ENCODE measurements at places on chromosomes 13 and 19.

DNA sequence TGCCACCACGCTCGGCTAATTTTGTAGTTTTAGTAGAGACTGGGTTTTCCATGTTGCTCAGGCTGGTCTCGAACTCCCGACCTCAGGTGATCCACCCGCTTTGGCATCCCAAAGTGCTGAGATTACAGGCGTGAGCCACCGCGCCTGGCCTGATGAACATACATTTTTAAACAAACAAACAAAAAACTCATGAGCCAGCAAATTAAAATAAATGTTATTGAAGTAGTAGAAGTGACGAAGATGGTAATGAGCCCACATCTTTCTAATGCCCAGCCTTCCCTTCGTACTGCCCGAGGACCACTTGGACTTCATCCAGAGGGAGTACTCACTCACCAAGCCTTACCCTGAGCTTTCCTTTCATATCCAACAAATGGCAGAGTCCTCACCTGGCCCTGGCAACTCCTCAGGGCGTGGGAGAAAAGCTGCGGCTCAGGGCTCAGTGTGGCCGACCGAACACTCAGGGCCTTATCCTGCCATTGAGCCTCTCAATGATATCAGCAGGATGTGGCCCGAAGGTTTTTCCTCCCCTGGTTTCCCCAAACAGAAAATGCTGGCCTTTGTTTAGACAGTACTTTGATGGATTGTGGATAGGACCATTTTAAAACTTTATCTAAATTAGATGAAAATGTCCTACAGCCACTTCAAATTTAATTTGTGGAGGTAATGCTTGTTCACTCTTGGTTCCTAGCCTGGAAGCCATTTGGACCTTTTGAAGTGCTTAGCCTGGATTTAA is 22.8 kb upstream of the ABCC4 start:
- no peak for DNase-seq

- DNase-seq = no peak
Observed at GRCh38 chr13:39892721-39893685, 237.5 kb downstream of the COG6 start.

DNA sequence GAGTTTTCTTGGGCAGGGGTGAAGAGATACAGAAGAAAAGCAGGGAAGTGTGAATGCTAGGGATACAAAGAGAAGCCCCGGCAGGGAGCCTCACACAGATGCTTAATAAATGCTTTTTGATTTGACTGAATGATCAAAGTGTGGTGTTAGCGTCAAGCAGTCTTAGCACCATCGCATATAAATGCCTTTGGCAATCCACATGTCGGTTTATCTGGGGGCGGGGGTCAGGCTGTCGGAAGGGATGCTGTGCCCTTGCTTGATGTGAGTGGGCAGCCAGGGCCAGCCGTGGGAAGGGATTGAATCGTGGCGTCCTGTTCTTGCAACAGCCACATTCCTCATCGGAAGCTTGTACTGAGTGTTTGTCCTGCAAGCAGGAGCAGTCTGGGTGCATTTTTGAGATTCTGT is 173.1 kb downstream of the LACC1 start:
- no peak for DNase-seq

- no peak for DNase-seq
Observed at GRCh38 chr13:66489586-66489985, 740.5 kb downstream of the PCDH9 start.

DNA sequence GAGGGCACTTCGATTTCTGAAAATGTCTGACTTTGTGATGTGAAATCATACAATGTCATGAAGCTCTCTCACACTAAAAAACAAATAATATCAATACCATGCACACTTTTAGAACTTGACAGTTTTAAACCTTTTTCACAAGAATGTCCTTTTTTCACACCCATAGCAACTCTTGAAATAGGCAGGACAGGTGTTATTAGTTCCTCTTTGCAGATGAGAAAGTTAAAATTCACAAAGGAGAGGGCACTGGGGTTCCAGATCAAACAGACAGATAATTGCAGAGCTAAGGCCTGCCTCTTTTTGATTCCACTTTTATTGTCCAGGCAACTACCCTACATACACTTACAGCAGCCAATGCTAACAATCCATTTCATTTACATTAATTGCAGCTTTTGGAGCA is 142.8 kb downstream of the KLF12 start:
- DNase-seq = no peak

GRCh38 chr13:39378306-39378705 is 224.7 kb downstream of the LHFPL6 start:
- DNase-seq = no peak

DNA sequence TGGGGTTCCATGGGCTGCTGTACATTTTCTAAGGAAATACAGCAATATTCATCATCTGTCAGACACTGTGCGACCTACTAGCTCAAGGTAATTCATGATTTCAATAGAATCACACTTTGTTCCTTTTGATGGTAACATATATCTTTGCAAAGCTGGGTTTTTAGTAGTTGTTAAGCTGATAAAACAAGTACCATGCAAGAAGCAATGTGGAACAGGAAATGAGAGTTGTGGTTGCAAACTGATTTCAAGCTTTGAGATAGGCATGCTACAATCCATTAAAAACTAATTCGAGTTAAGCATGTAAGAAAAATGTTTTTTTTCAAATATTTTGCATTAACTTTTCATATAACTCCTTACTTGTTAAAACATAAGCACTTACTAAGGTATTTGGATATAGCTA is 6.8 kb upstream of the MBNL2 start:
- DNase-seq = no peak

GRCh38 chr13:70054572-70054971 is 53.1 kb upstream of the ATXN8OS start:
- no peak for DNase-seq

DNA sequence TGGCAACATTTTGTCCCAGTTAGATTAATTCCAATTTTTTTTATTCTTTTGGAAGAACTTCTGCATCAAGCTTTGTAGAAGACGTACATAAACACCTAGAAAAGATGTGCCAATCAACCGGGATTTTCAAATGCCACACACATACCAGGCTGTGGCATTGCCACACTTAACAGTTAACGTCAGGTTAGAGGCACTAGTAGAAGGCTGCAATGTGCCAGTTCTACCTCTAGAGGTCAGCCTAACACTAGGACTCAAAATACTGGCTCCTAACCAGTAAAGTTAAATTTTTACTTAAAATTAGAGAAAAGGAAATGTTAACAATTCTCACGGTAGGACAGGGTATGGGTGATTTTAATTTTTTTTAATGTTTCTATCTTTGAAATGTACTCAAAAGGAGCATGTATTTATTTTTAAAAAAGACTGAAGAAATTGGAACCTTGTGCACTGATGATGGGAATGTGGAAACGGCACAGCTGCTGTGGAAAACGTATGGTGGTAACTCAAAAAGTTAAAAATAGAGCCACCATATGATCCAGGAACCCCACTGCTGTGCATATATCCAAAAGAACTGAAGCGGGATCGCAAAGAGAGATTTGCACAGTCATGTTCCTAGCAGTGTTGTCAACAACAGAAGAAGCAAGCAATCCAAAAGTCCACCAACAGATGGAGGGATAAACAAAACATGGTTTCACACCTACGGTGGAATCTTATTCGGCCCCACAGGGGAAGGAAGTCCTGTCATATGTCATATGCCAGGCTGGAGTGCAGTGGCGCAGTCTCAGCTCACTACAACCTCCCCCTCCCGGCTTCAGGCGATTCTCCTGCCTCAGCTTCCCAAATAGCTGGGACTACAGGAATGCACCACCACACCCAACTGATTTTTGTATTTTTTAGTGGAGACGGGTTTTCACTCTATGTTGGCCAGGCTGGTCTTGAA is 30.3 kb downstream of the CRYL1 start:
- DNase-seq = peak; percentile 83

DNA sequence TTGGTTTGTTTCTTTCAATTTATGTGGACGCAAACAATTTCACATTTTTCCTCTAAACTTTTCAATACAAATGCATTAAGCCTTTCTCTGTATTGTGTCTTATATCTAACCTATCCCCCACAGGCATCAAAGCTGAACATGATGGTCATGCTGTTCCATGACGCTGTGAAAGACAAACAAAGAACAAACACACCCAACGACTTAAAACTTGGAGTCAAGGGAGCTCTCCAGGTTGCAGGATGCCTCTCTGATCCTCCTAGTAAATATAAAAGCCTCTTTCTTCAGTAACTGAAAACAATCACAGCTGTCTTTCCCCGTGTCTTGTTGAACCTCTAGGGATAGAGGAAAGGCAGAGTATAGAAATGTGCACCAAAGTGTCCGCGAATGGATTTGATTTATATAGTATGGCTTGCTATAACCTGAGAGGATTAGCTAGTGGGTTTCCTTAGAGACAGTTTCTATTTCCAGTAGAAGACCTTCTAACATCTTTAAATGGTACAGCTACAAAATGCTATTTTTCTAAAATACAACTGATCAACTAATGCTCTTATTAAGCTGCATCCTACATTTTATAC is 43.1 kb downstream of the PCDH9 start:
- no peak for DNase-seq

GRCh38 chr13:106108346-106108745 is 427.1 kb downstream of the EFNB2 start:
- no peak for DNase-seq

DNA sequence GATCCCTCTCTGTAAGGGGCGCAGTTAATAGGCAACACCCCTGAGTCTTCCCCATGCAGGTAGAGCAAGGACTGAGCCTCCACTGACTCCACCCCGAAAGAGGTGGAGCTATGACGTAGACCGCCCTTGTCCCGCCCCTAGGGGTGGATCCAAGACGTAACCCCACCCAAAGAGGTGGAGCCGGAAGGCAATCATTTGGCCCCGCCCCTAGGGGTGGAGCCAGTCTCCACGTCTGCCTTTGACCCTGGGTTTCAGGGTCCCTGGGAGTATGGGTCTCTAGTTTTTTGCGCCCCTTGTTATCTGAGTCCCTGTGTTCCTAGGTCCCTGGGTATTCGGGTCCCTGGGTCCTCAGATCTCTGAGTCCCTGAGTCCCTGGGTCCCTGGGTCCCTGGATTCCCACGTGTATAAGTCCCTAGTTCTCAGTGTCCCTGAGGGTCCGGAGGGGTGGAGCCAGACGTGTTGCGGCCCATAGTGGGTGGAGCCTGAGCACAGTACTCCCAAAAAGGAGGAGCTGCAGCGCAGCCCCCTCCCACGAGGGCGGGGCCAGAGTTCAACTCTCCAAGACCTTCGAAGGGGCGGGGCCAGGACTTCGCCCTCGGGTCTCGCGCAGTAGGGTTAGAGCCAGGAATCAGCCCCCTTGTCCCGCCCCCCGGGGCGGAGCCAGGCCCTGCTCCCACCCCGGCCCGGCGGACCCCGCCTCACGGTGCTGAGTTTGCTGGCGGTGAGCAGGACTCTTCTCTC is 5.3 kb downstream of the DENND1C start:
- DNase-seq = peak; percentile 54

DNA sequence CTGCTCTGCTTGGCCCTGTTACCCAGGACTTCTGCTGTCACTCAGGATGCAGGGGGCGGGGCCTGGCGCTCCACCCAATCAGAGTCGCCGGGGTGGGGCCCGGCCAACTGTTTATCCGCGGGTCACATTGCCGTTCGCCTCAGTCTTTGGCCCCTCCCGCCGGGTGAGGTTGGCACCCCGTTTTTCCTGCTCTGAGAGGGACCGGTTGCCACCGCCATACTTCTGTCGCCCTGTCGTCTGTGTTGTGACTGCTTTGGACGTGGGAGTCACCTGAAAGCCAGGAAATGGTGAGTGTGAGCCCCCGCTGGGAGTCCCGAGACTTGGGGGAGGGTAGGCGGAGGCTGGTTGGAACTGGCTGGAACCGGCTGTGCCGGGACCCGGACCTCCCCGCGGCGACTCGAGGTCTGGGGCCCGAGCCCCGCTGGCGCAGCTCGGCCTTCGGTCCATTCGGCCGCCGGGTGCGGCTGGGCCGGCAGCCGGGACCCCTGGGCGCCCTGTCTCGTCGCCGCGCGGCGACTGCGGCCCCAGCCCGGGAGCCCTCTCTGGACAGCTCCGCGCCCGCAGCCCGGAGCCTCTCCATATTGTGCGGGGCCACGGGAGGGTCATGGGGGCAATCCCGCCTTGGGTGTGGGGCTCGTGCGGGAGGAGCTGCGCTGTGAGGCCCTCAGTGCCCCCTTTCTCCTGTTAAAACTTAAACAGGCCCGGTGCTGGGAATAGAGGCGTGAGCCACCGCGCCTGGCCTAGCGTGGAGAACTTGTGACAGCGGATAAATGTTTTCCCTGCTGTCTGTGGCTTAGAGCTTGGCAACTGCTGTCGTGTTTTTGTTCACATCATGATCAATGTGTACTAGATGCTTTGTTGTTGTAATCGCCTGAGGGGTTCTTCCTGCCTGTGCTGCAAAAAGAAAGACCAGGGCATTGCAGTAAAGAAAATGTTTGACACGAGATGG is at the start of gene ZNF844:
ZNF844 (plus strand) TSS at position 142 of the 949 bp plus-strand sequence; CDS start at position 285, 143 bp downstream.
- peak; percentile 95 for DNase-seq

DNA sequence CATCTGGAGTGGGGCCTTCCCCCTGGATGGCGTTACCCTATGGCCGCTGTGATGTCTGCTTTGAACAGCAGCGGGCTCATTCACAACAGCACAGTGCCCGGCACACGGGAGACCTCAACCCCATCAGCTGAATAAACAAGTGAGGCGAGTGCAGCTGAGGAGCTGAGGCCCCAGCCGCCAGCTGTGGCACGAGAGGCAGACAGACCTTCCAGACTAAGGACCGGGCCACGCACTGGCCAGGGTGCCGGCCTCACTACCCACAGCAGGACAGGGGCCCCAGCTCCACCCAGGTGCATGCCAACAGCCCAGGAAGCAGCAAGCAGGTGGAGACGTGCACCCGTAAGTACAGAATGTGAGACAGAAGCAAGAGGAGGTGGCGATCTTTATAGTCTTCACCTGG is 39.6 kb downstream of the STK24 start:
- no peak for DNase-seq

- peak; percentile 90 for DNase-seq
Observed at GRCh38 chr19:18392417-18392816, 5.0 kb downstream of the LRRC25 start.

GRCh38 chr19:37654118-37654517 is 1.1 kb downstream of the ZFP30 start:
- DNase-seq = no peak

GRCh38 chr13:99894105-99894839 is 77.3 kb downstream of the ZIC5 start:
- no peak for DNase-seq

DNA sequence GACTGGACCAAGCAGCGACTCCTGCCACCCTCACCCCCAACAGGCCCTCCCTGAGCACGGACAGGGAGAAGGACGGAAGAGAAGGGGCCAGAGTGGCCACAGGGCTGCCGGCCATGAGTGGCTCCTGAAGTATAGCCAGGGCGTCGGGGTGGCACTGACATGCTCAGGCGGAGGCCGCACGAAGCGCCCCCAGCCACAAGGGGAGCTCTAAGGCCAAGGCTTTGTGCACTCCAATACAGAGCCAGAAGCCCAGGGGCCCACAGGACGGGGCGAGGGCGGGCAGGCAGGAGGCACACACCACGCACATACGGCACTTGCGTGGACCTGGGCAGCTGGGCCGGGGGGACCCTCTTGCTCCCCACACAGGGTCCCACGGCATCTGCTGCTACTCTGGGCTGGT is 52.0 kb downstream of the KLF2 start:
- peak; percentile 35 for DNase-seq
